Suppressor macrophage treated with lipopolysaccharide for 4 hours (primary cell): ENCODE measurements at places on chromosomes 5 and 9.

- DNase-seq = no peak
Measured at GRCh38 chr5:2335733-2336515, 415.6 kb downstream of the IRX2 start.

GRCh38 chr9:81058782-81059181, 630.6 kb downstream of the TLE1 start:
- no peak for DNase-seq

- no peak for DNase-seq
Measured at GRCh38 chr9:81320909-81321482, 368.4 kb downstream of the TLE1 start.

DNA sequence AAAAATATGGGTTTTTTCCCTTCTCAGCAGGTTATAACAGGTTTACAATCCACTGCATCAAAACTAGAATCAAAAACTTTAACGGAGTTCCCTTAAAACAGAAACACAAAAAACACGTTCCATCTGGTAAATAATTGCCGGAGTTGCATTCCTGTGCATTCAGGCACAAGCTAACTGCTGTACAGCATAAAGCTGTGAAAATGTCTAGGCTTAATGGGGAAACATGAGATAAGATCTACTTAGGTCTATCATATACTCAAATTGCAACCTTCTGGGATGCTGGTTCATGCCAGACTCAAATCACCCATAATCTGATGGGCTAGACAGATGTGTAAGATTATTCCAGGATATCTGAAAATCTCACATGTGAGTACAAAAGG, 265.3 kb downstream of the DOCK8 start:
- no peak for DNase-seq
